ENCODE measurements at places on chromosomes 2 and 18.

DNA sequence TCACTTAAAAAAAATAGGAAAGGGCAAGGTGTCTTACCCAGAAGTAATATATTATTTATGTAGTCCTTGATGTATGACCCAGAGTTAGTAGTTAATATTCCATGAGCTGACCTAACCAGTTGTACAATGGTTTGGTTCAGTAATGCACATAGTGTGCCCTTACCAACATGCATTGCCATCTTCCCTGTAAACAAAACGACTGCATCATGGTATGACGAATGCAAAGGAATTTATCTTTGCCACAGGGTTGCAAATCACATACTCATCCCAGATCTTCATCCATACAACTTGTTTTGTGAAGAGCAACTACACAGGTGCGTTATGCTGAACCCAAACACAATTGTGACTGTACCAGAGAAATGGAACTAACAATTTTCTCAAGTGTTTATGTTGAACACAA, 68.9 kb upstream of the ZSWIM2 start:
- DNase-seq = no peak

DNA sequence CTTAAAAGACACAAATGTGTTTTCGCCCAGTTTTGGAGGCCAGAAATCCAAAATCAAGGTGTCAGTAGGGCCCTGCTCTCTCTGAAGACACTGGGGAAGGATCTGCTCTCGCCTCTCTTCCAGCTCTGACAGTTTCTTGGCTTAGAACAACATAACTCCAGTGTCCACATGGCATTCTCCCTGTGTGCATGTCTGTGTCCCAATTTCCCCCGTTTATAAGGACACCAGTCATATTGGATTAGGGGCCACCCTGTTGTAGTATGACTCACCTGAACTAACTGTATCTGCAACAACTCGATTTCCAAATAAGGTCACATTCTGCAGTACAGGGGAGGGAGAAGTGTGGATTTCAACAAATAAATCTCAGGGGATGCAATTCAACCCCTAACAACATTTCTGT, 263.2 kb downstream of the SS18 start:
- no peak for DNase-seq

GRCh38 chr2:64675860-64676259, 22.1 kb upstream of the SERTAD2 start:
- no peak for DNase-seq

GRCh38 chr2:40466332-40466906, 14.5 kb upstream of the SLC8A1 start:
- peak; percentile 59 for DNase-seq

DNA sequence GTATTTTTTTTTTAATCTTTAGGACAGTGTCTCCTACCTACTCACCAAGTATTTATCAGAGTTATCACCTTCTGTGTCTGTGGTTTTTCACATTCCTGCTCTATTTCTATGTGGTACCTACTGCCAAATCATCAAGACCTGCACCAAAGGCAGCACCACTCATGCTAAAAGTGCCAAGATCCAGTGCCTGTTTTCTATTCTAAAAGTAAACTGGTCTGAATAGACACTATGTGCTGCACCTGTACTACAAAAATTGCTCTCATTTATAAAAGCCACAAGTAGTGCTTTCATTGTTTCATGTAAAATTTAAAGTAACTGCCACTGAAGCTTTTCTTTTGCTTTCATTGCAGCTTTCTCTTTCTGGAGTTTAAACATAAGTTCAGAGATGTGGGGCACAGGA, 103.9 kb upstream of the GULP1 start:
- no peak for DNase-seq

- no peak for DNase-seq
These were observed 758 bp downstream of the RIF1 start for GRCh38 chr2:151410485-151410834.

DNA sequence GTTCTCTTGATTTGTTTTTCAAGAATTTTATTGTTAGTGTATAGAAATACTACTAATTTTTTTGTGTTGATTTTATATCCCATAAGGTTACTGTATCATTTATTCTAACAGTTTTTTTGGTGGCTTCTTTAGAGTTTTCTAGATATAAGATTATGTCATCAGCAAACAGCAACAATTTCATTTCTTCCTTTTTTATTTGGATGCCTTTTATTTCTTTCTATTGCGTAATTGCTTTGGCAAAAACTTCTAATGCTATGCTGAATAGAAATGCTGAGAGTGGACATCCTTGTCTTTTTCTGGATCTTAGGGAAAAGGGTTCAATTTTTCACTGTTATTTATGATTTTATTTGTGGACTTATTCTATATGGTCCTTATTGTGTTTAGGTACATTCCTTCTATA, 298.8 kb downstream of the RPRM start:
- no peak for DNase-seq

DNA sequence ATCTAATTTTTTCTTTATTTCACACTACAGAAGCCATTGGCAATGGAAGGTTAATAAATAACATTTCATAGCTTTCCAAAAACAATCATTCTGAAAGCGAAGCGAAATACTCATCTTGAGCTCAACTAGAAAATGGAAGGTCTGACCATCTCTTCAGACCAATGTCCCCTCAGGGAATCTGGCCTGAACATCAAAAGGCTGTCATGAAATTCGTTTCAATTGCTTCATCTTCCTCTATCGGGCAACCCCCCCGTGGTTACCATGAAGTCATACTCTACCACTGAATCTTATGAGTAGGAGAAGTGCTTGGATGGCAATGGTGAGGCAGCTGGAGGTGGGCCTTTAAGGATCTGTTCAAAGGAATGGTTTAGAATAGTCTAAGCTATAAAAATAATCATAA, 22.9 kb upstream of the CYTIP start:
- DNase-seq = no peak

DNA sequence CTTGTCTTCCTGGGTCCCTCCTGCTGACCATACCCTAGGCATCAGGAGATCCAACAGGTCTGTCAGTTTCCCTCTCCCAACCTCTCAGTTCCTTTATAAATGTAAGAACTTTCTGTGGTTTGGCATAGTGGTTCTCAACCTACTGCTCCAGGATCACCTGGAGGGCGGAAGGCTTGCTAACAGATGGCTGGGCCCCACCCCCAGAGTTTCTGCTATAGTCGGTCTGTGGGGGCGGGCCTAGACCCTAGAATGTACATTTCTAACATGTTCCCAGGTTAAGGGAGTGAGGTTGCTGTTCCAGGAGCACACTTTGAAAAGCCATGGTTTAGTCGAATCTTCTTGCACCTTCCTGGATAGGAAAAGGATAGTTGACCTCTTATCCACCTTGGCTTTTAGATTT, 37.0 kb downstream of the HK2 start:
- DNase-seq = no peak

DNA sequence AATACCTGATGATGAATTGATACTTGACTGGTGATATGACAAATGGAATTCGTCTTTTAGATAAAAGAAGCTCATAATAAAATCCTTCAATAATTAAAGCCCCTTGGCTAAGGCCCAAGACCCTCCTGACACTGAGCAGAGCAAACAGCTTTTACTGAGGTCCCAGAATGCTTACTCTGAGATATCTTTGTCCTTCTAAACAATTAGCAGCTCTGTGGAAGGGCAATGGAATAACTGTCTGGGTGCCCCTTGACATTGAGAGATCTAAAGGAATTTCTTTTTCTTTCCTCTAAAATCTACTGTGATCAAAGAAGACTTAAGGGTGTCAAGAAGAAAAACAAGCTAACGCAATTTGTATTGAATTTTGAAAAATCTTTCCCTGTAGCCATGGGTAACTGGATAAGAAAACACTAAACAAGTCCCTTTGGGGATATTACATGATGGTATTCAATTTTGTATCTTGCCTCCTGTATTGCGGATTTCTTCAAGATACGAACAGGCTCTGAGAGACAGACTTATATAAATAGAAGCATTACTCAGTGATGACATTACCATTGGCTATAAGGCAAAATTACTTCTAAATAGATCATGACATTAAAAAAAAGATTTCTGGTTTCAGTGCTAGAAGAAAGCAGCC, 128.8 kb downstream of the MREG start:
- no peak for DNase-seq

- no peak for DNase-seq
These were observed 2.4 kb downstream of the TTN start for GRCh38 chr2:178804791-178805190.

GRCh38 chr2:52336951-52337350, 1305.0 kb upstream of the NRXN1 start:
- DNase-seq = no peak

DNA sequence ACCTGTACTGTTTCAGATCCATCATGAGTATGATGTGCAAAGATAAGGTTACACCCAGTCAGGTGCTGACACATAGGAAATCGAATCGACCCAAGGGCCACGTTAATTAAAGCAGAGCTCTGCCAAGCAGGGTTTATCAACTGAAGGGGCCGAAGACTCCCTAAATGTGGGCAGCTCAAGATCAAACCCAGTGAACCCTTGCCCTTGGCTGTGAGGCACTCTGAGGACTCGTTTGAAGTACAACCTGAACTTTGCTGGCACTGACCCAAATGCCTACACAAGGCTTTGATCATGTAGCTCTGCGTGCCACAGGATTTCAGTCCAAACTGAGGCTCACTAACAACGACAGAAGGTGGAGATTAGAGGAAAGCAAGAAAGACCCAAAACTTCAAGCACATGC, 352.1 kb downstream of the MTX2 start:
- no peak for DNase-seq

GRCh38 chr2:66481100-66481549, 46.2 kb downstream of the MEIS1 start:
- no peak for DNase-seq

DNA sequence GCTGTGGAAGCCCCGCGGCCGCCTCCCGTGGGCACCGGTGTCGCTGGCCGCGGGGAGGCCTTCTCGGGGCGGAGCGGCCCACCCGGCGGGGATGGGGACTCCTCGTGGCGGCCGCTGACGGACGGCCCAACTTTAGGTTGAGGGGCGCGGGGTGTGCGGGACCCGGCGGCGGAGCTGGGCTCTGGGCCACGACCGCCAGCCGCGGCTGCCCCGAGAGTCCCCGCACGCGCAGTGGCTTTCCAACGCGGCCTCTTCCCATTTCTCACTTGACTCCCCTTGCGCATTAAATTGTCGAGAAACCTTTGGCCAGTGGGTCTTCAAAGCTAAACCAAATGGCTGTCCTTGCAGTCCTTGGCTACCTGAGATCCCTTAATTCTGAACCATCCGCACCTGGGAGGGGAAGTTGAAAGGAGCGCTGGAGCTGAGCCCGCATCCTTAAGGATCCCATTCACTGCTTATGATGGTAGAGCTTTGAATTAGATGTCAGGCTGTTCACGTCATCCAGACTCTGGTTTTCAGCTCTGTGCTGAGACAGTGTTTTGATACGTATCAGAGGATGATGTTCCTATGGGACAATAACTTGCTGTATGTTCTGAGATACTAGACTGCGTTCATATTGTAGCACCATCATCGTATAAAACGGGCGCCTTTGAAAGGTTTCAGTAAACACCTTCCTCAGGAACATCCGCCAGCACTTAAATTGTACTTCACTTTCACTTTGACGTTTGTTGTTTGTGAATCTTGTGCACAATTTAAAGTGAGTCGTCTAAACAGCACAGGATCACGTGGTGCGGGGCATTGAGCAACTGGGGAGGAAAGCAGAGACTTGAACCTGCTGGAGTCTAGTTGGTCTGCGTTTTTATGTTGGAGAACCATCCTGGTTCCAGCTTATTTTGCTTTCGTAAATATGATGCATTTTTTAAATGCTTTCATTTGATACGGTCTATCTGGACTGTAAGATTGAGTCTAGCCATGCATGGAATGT, 874 bp downstream of the CLIP4 start:
- DNase-seq = peak; percentile 83

DNA sequence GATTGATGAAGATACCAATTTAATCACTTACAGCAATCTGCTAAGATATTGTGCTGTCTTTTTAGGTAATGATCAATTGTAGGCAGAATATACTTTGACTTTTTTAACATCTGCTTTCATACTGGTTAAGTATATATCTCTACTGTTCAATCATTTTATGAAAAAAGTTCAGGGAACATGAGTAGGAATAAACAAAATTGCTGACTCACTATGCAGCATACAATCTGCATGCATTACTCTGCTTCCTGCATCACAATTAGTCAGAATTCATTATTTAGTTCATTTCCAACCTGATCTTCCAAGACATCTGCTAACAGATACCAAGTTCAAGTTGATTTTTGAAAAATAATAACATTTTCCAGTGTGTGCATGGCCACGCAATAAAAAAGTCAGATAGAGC, 1430.4 kb upstream of the LRRTM1 start:
- DNase-seq = no peak

- no peak for DNase-seq
These were observed 683 bp downstream of the PTRHD1 start for GRCh38 chr2:24792542-24792873.

DNA sequence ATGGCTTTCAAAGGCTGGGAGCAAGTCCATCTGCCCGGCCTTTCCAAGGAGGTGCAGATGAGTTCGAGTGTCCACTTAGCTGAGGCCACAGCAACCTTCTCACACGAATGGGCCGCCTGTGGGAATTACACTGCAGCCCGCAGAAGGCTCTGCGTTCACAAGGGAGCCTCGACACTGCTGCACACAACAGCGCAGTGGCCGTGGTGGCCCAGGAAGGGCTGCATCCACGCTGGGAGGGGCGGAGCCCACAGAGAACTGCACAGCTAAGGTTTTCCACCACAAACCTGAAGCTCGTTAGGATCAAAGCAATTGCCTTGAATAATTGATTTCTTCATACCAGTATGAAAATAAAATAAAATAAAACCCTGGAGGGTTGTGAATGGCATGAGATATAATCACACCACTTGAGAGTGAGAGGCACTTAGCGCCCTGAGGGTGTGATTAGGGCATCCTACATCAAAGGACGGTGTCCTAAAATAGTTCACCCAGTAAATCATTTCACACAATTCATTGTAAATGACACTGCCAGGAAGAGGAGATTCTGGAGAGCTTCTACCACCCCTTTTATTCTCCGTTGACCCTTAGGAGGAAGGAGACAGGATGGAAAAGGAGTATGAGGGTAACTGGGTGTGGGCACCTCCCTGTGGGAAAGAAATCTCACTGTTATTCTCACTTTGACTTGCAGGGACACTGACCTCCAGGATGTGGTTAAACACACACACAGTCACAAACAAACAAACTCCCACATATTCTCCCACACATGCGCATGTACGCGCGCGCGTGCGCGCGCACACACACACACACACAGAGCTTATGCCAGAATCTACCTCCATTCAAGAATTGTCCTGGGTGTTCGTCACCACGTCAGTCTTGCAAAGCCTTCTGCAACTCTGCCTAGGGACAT, 256.6 kb upstream of the ID2 start:
- DNase-seq = peak; percentile 97
